Neural progenitor cell (in vitro differentiated cells): ENCODE measurements at places on chromosomes 7 and 10. TPM values are rescaled to one million over a fixed set of nuclear protein-coding genes. Genes with fewer than 3 reads are reported as not detected.
A peak's percentile ranks its signal among the peaks of the same experiment; 100 is the strongest.

GRCh38 chr10:123746061-123746460 lies 79.9 kb downstream of the GPR26 start:
- DNase-seq: no peak

The MOGAT3 gene
- total RNA-seq: not detected in 2 replicates

DNA sequence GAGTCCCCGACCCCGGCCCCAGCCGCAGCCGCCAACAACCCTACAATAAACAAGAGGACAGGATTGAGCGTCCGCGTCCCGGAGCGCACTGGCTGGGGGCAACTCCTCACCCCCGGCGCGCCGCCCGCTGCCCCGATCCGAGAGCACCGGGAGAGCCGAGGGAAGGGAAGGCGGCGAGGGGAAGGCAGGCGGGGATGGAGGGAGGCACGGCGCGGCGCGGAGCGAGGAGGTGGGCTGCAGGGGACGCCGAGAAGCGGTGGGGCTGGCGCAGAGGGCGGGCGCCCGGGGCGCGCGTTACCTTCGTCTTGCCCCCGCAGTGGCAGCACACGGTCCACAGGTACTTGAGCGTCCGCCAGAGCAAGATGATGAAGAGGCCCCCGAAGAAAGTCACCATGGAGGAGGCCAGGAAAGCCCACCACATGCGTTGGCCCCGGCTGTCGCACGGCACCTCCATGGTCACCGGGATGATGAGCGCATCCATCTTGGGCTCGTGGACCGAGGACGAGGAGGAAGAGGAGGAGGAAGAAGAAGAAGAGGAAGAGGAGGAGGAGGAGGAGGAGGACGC lies 559 bp downstream of the KCNMA1 start:
- peak; percentile 47 for DNase-seq

The MYO1G gene
- 0.03 TPM in 1 of 2 replicates, not detected in the other for total RNA-seq

The PSD gene
- 0.09 and 2.8 TPM in 2 replicates for total RNA-seq

GRCh38 chr10:101444058-101444898 lies 90.3 kb downstream of the BTRC start:
- DNase-seq: no peak

The ANKRD30A gene
- total RNA-seq: not detected in 2 replicates

DNA sequence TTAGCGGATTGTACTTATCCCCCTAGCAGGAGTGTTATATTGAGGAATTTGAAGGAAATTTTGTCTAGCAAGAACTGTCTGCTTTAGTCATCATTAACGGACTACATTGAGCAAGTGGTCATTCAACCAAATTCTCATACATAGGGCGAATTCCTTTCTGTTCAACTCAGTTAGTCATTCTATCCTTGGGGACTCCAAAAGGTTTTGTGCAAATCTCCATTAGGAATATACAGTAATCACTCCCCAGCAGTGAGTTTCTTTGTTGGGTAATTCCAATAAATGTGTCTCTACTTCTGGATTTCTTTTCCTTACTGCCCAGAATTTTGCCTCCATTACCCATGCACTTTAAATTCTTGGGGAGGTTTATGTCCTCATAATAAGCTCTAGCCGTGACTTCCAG lies 51.1 kb downstream of the EPDR1 start:
- DNase-seq: no peak

DNA sequence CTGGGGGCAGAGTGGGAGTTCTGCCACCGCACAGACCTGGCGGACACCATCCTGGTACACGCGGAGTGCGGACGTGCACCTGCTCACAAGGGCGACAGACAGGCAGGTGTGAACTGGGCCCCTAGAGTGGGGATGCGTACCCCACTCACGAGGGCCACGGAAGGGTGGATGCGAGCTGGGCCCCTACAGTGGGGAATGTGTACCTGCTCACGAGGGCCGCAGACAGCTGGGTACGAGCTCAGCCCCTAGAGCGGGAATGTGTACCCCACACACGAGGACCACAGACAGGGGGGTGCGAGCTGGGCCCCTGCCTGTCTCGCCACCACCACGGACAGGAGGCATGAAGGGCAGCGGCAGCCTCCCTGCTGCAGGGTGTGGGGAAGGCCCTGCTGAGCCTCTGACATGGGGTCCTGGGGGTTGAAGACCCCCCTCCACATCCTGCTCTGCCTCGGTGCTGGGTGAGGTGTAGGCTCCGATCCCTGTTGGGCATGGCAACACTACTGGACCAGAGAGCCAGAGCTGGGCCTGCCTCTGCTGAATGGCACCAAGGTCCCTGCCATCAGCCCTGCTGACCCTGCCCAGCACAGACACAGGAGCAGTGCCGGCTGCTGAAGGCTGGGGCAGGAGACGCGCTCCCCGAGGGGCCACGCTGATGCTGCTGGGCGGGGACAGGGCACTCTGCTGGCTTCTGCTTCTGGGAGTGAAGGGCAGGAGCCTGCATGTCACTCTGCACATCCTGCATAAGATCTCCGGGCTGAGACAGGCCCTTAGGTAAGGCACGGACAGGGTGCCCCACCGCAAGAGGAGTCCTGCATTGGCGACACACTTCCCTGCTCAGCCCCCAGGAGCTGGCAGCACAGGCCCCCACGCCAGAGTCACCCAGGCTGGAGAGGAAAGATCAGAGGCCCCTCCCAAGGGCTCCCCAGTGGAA lies 259.2 kb downstream of the MAD1L1 start:
- no peak for DNase-seq

The GIMAP2 gene
- total RNA-seq: not detected in 2 replicates

GRCh38 chr10:104104418-104104817 lies 17.6 kb upstream of the SFR1 start:
- DNase-seq: no peak

The FRMD4A gene
- 20.2 and 22.6 TPM in 2 replicates for total RNA-seq

- DNase-seq: peak; percentile 43
Observed at GRCh38 chr10:2620827-2621521, 446.4 kb upstream of the PFKP start.

The CDNF gene
- 1.8 and 5.2 TPM in 2 replicates for total RNA-seq

DNA sequence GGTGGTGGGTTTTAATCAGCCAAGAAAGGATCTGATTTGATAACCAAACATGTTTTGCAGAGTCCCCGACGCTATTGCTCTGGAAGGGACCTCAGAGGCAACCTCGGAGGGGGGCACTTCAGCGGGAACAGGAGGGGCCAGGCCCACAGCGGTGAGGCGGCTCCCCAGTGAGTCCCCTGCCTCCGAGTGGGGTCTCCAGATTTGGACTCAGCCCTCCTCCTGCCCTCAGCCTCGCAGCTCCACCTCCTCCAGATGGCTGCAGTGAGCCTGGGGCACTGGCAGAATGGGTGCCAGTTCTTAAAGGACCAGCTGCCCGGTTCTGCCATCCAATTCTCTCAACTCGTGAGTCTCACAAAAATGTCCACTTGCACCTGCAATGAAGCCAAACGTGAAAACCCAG lies 61.0 kb upstream of the NANOS1 start:
- DNase-seq: no peak

The BTBD16 gene
- not detected in 2 replicates for total RNA-seq

- no peak for DNase-seq
Observed at GRCh38 chr7:91494450-91494849, 230.2 kb downstream of the FZD1 start.

DNA sequence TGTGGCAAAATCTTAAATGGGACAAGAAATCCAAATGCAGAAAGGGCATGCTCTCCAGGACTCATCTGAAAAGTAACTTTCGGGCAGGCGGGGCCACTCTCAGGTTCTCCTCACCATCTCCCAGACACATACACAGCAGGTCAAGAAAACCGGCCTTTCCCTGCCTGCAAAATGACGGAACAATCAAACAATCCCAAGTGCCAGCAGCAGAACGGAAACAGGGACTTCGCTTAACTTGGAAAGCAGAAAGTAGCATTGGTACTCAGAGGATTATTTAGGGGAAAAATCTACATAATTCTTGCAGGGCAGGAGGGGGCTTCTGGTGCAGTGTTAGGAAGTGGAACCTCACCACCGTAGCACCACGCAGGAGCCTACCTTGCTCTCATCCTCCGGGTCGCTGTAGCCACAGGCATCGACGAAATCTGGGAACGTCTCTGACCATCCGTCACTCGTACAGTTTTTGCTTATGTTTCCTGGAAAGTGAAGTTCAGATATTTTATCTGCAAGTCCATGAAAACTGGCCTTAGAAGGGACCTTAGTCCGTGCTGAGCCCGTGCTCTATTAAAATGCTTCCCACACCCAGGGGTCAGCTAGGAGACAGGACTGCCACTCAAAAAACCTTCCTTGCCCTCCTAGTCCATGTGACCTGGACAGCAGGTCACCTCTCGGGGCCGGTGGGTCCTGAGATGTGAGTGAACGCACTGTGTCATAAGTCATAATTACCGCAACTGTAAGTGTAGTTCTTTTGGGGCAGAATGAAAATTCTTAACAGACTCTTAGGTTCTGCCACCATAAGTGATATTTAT lies 41.1 kb downstream of the VIPR2 start:
- no peak for DNase-seq

The OR2A2 gene
- not detected in 2 replicates for total RNA-seq

DNA sequence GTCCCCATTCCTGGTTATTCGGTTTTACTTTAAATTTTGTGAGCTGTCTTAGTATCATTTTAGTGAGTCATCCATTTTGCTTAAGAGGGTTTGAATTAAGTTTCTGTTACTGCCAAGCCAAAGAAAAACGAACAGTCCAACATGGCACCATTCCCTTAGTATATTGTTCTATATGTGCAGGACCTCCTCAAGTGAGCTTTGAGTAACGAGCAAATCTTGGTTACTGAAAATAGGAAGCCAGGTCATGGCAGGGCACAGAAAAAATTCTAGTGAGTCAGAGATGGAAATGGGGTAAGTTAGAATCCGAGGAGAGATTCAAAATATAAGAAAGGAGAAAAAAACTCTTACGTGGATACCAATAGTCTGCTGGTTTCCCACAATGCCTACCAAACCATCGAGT lies 292.9 kb downstream of the BAMBI start:
- no peak for DNase-seq

The C7orf57 gene
- not detected in 2 replicates for total RNA-seq

The CPED1 gene
- total RNA-seq: not detected in 2 replicates

The KIFBP gene
- 27.3 and 44.9 TPM in 2 replicates for total RNA-seq

The VWC2 gene
- 0.03 TPM in 1 of 2 replicates, not detected in the other for total RNA-seq

DNA sequence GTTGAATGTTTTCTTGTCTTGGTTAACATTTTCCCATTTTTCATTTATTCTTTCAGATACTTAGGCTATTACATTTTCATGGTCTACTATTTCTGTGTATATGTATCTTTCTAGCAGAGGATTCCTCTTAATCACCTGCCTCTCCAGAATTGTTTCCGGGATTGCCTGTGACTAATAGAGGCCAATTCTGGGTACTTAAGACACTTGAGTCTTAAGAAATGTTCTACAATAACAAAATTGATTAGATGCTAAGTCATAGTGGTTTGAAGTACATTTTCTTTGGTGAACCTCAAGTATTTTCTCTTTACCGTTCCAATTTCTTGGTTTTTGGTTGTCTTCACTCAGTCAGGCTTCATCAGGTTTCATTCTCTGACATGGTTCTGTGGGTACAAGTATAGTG lies 26.4 kb downstream of the BBS9 start:
- no peak for DNase-seq

DNA sequence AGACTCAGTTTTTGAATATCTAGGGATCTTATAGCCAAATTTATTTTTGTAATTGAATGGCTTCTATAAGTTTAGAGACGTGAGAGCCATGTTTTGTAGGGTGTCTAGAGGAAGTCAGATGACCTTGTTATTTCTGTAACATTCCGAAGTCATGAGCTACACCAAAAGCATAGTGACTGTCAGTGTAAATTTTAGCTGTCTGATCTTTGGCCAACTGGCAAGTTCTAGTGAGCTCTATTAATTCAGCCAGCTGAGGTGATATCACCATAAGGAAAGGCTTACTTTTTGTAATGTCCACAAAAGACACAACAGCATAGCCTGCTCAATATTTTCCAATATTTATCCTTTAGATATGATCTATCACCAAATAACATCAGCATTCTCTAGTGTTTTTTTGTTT lies 9.9 kb upstream of the NT5C3A start:
- DNase-seq: no peak

GRCh38 chr10:21172930-21173801 lies 276.1 kb upstream of the NEBL start:
- peak; percentile 64 for DNase-seq

DNA sequence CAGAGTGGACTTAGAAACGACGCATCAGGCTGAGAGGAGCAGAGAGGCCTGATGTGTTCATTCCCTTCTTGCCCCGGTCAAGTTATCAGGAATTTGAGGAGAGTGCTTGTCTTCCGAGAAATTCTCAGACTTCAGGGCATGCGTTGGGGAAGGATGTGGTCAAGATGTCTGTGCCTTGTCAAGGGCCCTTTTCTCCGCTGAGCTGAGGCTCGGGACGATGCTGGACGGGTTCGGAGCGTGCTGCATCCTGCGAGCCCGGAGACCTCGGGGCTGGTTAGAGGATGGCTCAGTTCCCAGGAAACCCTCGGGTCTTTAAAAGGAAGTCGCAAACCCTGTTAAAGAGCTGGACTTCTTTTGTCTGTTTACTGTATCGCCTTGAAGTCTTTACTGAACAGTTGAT lies 325.4 kb downstream of the ADARB2 start:
- DNase-seq: no peak

- DNase-seq: no peak
Observed at GRCh38 chr10:31426401-31426800, 107.4 kb downstream of the ZEB1 start.

The CYTH3 gene
- 10.9 and 16.5 TPM in 2 replicates for total RNA-seq

DNA sequence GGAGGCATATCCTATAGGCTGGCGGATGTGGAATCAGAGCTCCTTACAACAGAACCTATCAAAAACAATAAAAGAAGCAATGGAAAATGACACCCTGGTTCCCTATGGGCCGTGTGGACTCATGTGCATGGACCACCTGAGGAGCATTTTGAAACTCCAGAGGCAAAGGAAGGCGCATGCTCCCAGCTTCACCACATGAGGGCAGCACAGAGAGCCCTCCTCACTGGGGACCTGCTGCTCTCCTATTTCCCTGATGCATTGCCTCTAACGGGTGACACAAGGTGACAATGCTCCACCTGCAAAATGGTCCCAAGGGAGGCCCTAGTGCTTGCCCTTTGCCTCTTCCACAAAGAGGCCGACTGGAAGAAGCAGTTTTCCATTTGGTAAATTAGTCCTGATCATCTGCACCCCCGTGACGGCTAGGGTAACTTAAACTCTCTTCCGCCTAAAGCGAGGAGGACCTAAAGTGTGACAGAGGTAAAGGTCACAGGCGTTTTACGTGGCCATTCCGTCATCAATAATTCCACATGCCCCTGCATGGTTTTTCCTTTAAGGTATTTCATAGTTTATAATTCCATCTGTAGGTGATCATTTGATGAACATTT lies 67.7 kb downstream of the GPAM start:
- peak; percentile 60 for DNase-seq

GRCh38 chr7:142321391-142321790 lies 63.5 kb upstream of the PRSS58 start:
- no peak for DNase-seq

- peak; percentile 41 for DNase-seq
Observed at GRCh38 chr10:11509036-11509435, 102.4 kb downstream of the USP6NL start.

DNA sequence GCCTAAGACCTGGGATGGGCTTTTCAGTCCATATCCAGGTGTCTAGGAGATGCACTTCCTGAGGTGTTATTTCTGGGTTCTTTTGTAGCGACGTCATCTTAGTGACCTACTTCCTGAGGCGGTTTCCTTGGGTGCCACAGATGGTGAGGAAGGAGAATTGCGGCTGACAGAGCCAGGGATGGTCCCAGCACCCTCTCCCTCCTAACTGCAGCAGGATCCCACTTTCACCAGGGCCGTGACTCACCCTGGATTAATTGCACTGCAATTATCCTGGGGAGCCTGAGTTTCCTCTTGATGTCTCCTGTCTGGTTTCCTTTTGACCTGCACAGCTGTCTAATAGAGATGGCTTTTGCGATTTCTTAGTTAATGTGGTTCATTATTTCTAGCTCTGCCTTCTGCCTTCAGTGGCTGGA lies 271.7 kb downstream of the TCF7L2 start:
- DNase-seq: no peak
